ENCODE measurements at places on chromosomes 6 and 20.

- no peak for DNase-seq
Observed at GRCh38 chr20:17210983-17211382, 15.9 kb upstream of the PCSK2 start.

DNA sequence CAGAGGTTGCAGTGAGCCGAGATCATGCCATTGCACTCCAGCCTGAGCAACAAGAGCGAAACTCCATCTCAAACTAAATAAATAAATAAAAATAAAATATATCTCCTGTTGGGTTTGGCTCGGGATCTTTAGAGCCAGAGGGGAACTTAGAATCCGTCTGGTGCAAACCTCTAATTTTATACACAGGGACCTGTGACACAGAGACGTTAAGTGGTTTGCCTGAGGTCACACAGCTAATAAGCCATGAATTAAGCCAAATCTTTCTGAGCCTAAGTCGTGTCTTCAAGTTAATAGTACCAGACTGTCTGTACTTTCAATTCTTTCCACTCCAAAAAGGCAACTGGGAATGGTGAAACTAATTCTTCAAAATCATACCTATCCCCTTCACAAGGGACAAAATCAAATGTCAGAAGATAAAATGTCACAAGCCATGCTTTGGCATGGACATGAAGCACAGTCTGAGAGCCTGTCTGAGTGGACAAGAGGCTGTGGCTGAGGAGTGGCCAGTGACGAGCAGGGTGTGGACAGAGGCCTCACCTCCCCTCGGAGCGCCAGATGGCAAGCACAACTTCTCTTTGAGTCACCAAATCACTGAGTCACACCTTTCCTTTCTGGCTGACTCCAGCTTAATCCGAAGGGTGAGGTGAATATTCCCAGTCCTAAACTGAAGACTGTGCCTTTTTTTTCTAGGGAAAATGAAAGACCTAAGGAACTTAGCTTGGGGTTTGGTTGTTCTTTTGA, 177.4 kb downstream of the TFAP2A start:
- DNase-seq: no peak

GRCh38 chr20:63153254-63154221, 62.4 kb downstream of the YTHDF1 start:
- DNase-seq: no peak

- no peak for DNase-seq
Observed at GRCh38 chr20:15415908-15416307, 1078.5 kb upstream of the FLRT3 start.

DNA sequence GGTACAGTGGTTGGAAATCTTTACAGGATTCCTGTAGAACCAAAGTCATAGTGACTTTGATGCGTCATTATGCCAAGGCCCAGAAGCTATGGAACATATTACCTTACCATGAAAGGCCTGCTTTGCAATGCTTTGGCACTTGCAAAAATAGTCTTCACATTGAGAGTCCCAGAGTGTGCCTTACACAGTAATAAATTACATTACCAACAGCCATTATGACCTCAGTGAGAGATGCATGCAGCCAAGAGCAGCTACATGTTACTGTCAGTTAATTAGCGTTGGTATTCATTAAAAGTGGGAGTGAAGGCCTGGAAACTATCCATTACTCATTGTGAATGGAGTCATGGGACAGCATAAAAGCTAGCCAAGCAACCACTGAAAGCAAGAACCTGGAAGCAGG, 39.2 kb upstream of the HDDC2 start:
- no peak for DNase-seq
